Thyroid gland (tissue), 4 donors: ENCODE measurements at places on chromosomes 2 and 18. TPM values are rescaled to one million over a fixed set of nuclear protein-coding genes. Genes with fewer than 3 reads are reported as not detected.
A peak's percentile ranks its signal among the peaks of the same experiment; 100 is the strongest.

GRCh38 chr18:26436176-26437051, 111.9 kb downstream of the KCTD1 start:
- no peak for DNase-seq

GRCh38 chr2:187358531-187358930, 89.5 kb downstream of the CALCRL start:
- DNase-seq, result no peak

Gene CCDC121
- total RNA-seq, result 7.8 TPM

DNA sequence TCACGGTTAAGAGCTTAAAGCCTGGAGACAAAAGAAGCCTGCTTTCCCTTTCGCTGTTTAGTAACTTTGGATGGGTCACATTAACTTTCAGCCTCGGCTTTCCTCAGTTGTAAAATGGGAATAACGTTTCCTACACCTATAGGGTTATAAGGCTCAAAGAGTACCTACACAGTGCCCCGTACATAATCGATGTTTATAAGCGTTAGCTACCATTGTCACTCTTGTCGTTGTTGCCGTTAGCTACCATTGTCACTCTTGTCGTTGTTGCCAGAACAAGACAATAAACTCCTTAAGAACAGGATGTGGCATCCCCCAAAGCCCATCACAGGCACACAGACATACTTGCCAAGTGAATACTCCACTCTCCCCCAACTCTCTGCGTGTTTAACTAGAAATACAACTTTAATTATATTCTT, 901 bp upstream of the MFSD6 start:
- DNase-seq, result no peak

Gene QPCT
- 3.2 TPM for total RNA-seq

Gene KIF1A
- 6.5 TPM for total RNA-seq

GRCh38 chr2:207635468-207636200, 10.4 kb upstream of the METTL21A start:
- DNase-seq, result no peak

- DNase-seq, result no peak
These were observed 55.0 kb downstream of the ODC1 start for GRCh38 chr2:10392951-10393639.

Gene SPDYA
- total RNA-seq, result 1.2 TPM

DNA sequence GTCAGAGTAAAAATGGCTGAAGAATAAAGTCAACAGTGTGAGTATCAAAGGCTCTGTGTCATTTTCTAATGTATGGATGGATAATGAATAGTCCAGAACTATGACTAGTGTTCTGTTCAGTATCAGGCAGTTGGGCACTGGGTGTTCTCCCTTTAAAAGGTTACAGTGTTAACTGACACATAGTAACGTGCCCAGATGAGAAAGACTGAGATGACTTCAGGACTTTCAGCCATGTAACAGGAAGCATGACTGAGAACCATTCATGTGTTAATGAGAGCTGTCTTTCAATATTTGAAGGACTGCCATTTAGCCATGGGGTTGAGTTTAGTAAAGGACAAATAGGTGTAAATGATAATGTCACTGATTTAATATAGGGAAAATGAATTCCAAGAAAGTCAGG, 187.1 kb downstream of the GULP1 start:
- DNase-seq, result peak; percentile 25

- DNase-seq, result no peak
These were observed 304.2 kb downstream of the CYP26B1 start for GRCh38 chr2:71843391-71843850.

GRCh38 chr18:12327510-12328178, 19.6 kb downstream of the TUBB6 start:
- peak; percentile 72 for DNase-seq

DNA sequence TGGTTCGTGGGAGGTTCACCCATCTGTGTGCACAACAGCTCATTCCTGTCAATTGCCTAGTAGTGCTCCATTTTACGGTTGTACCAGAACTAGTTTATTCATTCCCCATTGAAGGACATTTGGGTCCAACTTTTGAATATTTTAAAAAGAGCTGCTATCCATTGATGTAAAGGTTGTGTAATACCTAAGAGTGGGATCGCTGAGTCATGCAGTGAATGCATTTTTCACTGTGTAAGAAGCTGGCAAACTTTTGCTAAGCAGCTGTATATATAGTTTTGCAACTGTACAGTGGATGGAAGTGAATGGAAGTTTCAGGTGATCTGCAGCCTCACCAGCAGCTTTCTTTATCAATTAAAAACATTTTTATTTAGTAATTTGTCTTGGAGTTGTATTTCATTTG, 104.5 kb downstream of the DCDC2C start:
- no peak for DNase-seq

Gene OTOS
- 62.8 TPM for total RNA-seq

GRCh38 chr2:104793966-104794365, 59.9 kb upstream of the POU3F3 start:
- DNase-seq, result no peak

- DNase-seq, result no peak
These were observed 188.7 kb downstream of the MBD5 start for GRCh38 chr2:148209603-148210002.

Gene CXCR2
- 0.59 TPM for total RNA-seq

Gene LYPD1
- 0.93 TPM for total RNA-seq

DNA sequence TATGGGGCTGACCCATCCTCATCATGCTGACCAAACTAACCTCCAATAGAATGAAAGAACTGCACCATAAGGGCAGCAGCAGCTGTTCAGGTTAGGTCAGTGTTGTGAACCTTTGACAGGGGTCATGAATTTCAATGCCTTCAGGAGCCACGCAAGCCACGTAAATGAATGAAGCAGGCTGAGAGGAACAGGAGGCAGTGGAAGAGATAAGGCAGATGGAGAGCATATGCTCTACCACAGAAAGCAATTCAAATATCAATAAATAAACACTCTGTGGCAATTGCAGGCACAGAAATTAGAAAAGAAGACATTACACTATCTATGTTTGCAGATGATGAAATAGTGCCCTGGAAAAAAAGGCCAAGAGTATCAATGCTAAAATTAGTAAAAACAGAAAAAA, 56.3 kb downstream of the SCG2 start:
- DNase-seq, result no peak

GRCh38 chr2:239790721-239791120, 234.4 kb downstream of the NDUFA10 start:
- no peak for DNase-seq

Gene SERPINB2
- not detected for total RNA-seq

GRCh38 chr2:174493549-174494331, 6.9 kb upstream of the GPR155 start:
- DNase-seq, result peak; percentile 14

GRCh38 chr2:55159037-55159651, 72.9 kb downstream of the CLHC1 start:
- DNase-seq, result peak; percentile 76

GRCh38 chr18:8686611-8687010, 18.7 kb upstream of the MTCL1 start:
- no peak for DNase-seq

GRCh38 chr2:145806546-145806945, 1286.6 kb upstream of the ZEB2 start:
- no peak for DNase-seq

Gene SAG
- total RNA-seq, result not detected

- no peak for DNase-seq
These were observed 385.0 kb upstream of the KLHL29 start for GRCh38 chr2:22999951-23000350.

GRCh38 chr2:13714466-13714865, 918.1 kb upstream of the LRATD1 start:
- no peak for DNase-seq

DNA sequence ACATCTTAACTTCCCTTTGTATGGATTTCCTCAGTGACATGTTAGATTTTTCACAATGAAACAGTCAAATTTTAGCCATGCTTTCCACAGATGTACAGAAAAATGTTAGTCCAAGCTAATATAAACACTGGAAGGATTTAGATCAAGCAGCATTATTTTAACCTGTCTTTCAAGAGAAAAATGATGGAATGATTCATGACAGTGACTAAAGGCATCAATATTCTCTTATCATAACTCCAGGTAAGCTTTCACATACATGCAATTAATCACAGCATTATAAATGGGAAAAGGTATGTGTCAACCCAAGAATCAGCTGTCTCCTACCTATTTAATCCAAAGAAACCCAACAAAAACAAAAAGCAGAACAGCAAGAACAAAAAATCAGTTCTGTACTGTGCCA, 92.7 kb downstream of the NCKAP5 start:
- no peak for DNase-seq

DNA sequence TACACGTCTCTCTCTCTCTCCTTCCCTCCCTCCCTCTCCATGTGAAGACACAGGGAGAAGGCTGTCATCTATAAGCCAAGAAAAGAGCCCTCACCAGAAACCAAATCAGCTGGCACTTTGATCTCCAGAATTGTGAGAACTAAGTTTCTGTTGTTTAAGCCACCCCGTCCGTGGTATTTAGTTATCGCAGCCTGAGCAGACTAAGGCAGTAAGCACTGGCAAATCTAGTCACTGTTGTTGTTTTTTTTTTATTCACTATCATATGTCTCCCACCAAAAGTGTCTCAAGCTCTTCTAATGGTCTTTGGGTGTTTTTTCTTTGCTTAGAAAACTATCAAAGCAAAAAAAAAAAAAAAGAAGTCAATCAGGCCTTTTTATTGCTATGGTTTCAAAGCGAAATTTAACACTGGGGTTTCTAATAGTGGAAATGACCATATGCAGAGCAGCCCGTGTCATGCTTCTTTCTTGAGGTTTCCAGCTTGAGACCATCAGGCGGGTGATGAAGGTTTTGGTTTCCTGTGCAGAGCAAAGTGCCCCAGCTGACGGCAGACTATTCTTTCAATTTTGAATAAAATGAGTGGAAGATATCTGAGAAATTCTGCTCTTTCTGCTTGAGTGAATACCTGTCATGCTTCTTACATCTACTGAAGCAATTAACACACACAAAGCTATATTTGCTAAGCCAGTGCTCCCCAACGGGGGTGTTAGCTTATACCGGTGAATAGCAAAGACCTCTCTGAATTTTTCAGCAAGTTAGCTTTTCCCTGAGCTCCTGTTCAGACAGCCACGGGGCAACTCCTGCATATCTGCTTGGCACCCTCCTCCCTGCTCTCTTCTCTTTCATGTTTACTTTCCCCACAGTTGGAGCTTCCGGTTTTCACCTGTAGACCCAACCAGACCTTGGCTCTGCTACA, 394.1 kb upstream of the ATP5MC3 start:
- peak; percentile 2 for DNase-seq

Gene SNORC
- total RNA-seq, result not detected

GRCh38 chr2:101873543-101873942, 118.2 kb upstream of the IL1R2 start:
- DNase-seq, result no peak

Gene SRD5A2
- total RNA-seq, result not detected

DNA sequence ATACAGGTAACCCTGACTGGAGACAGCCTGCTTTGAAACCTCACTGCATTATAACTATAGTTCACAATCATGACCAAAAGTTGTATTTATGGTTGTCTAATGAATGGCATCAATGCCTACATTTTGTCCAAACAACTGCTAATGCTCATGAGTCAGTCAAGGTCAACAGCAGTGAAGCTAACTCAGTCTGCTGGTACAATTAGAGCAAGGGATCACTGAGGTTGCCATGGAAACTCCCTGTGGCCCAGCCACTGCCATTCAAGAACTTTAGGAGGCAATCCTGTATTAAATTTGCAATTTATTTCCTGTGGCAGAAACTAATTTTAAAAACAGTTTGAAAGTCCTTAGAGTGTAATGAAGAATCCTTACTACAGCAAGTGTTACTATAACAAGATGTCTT, 185.1 kb upstream of the SMAD7 start:
- DNase-seq, result peak; percentile 12

DNA sequence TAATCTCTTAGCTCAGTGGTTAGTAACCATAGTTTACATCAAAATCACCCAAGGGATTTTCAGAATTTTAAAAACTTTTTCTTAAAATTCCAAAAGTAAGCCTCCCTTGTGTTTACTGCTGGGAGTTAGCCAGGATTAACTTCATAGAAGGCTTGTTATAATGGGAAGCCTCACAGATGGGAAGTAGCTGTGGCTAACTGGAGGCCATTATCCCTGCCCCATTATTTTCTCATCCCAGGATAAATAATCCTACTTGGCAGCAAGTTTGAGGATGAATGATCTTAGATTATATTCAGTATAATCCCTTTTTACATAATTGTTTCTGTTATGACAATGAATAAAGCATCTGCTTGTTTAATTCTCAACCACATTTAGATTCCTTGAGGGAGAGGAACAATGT, 25.5 kb downstream of the PLEK start:
- no peak for DNase-seq

Gene EFEMP1
- total RNA-seq, result 389 TPM

Gene SYT4
- not detected for total RNA-seq

DNA sequence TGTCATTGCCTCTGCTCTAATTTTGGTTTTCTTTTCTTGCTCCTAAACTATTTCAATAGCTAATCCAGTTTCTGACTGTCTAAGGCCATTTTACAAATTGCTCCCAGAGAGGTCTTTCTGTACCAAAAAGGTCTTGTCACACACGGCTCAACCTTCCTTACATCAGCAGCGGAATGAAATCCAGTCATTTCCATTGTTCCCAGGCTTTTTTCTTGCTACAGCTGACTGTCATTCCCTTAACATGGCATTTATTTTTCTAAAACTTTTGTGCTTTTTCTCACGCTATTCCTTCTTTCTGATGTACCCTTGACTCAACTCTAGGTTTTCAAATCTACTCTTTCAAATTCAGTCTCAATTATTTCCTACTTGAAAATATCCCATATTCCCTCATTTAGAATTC, 24.3 kb downstream of the FAM171B start:
- no peak for DNase-seq

Gene LYPD6B
- 0.40 TPM for total RNA-seq
